ENCODE measurements at places on chromosomes 6 and 20. TPM values are rescaled to one million over a fixed set of nuclear protein-coding genes. Genes with fewer than 3 reads are reported as not detected.
A peak's percentile ranks its signal among the peaks of the same experiment; 100 is the strongest.

DNA sequence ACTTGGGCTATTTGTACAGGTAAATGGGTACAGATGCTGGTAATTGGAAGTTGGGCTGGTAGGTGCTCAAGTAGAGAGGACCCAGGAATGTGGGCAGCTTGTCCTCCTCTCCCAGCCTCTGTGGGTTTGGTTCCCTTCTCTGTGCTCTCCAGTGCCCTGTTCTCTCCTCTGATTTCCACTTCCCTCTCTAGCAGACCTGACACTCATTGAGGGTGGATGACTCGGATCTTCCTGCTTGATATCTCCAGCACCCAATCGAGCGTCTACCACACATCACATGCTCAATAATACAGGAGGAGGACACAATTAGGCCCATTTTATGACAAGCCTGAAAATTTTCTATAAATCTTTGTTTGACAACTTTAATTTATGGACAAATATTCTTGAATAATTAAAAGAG, 23.7 kb downstream of the CST1 start:
- DNase-seq: no peak
- H3K36me3 ChIP-seq: no peaks in the 10 kb centered on the region
- no peak overlapping the region for H3K27ac ChIP-seq
- H3K4me1 ChIP-seq: no peaks in the 10 kb centered on the region
- H3K27me3 ChIP-seq: no peaks in the 10 kb centered on the region

- H3K4me1 ChIP-seq: no peaks in the 10 kb centered on the region
- H3K27ac ChIP-seq: no peak overlapping the region
- H3K27me3 ChIP-seq: peaks cover 62% of the 10 kb centered on the region
- H3K4me3 ChIP-seq: no peak overlapping the region
- H3K36me3 ChIP-seq: no peaks in the 10 kb centered on the region
These were observed 51.7 kb upstream of the CHRNA4 start for GRCh38 chr20:63412889-63413288.

DNA sequence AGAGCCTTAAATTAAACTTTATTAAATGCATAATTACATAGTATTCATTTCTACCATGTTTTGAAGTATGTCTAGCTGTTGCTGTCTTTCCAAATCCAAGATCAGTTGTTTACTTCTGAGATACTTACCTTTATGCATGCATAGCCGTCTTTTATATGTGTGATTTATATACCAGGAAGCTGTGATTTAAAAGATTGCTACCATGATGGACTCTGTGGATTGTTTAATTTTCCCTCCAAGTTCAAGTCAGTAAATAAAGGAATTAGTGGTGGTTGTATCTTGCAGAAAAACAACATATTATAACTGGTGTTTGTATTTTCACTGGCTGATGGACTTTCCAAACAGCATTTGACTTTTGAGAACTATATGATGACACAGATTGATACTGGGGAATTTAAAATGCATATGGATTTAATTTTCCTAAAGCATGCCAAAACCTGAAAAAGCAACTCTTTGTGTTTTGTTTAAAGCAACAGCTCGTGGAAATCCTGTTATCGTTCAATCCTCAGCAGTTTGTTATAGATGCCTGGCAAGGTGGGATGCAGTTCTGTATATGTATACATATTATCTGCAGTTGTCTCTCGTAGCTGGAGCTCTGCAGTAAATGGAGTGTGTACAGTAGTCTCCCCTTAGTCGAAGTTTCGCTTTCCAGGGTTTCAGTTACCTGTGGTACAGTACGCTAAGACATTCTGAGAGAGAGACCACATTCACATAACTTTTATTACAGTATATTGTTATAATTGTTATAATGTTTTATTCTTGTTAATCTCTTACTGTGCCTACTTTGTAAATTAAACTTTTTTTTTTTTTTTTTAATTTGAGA, 77.1 kb downstream of the CBFA2T2 start:
- H3K36me3 ChIP-seq: no peaks in the 10 kb centered on the region
- H3K27me3 ChIP-seq: no peaks in the 10 kb centered on the region
- no peak overlapping the region for H3K4me3 ChIP-seq
- H3K27ac ChIP-seq: no peak overlapping the region

Gene IL17A
- polyA plus RNA-seq: not detected

- no peaks in the 10 kb centered on the region for H3K36me3 ChIP-seq
- H3K4me1 ChIP-seq: peaks cover 35% of the 10 kb centered on the region
- H3K4me3 ChIP-seq: peak overlapping the region; percentile 67
These were observed 672 bp downstream of the CARMIL1 start for GRCh38 chr6:25279748-25280343.

- H3K4me1 ChIP-seq: no peaks in the 10 kb centered on the region
- DNase-seq: no peak
- no peaks in the 10 kb centered on the region for H3K27me3 ChIP-seq
These were observed 100.4 kb downstream of the TMEM200A start for GRCh38 chr6:130466052-130466747.

Gene LGSN
- 0.51 TPM for polyA plus RNA-seq

Gene GNL1
- 35.0 TPM for polyA plus RNA-seq

- peaks cover 10% of the 10 kb centered on the region for H3K4me1 ChIP-seq
- no peak overlapping the region for H3K4me3 ChIP-seq
- DNase-seq: no peak
- no peaks in the 10 kb centered on the region for H3K27me3 ChIP-seq
- no peak overlapping the region for H3K27ac ChIP-seq
These were observed 55.6 kb downstream of the SLC22A1 start for GRCh38 chr6:160177220-160177619.

Gene C6orf58
- polyA plus RNA-seq: not detected

DNA sequence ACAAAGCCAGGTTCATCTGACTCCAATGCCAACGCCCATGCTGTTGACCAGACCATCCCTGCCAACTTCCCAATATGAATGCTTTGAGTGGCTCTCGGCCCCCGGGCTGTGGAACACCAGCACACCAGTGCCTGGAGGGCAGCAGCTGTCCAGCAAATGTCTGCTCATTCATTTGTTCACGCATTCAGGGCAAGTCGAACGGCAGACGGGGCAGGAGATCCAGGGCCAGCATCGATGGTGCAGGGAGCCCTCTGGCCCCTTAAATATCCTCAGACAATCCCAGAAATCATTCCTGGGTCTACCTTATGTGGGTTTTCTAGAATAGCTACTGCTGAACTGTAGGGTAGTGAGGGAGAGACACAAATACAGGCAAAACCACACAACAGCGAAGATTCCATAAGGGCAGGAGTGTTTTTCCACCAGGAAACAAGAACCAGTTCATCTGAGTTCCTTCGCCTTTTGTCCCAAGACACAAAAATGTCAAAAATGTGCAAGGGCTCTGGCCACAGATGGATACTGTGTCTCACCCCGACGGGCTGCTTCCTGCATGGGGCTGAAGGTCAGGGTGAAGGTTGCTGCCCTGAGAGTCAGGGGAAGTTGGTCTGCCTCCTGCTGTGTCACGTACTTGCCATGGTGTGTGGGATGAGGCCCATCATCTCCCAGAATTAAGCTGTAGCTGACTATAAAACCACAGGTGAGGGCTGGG, 15.5 kb downstream of the RIPOR3 start:
- peaks cover 91% of the 10 kb centered on the region for H3K4me1 ChIP-seq
- peak; percentile 93 for DNase-seq

- no peak for DNase-seq
- H3K27ac ChIP-seq: no peak overlapping the region
These were observed 49.7 kb upstream of the IPCEF1 start for GRCh38 chr6:154406301-154406700.

- peak overlapping the region; percentile 37 for H3K27ac ChIP-seq
- no peaks in the 10 kb centered on the region for H3K36me3 ChIP-seq
- no peak overlapping the region for H3K4me3 ChIP-seq
- H3K27me3 ChIP-seq: no peaks in the 10 kb centered on the region
- peak; percentile 90 for DNase-seq
These were observed 70.2 kb downstream of the HS3ST5 start for GRCh38 chr6:114272582-114272981.

- H3K4me3 ChIP-seq: no peak overlapping the region
- H3K36me3 ChIP-seq: no peaks in the 10 kb centered on the region
- no peak for DNase-seq
- H3K4me1 ChIP-seq: peaks cover 45% of the 10 kb centered on the region
These were observed 2.1 kb upstream of the SPDEF start for GRCh38 chr6:34558172-34558714.
